ENCODE measurements at places on chromosomes 3 and 15. TPM values are rescaled to one million over a fixed set of nuclear protein-coding genes. Genes with fewer than 3 reads are reported as not detected.

The BFSP2 gene
- total RNA-seq: not detected

The SHF gene
- total RNA-seq: 10.7 TPM

The PDCD7 gene
- 29.5 TPM for total RNA-seq

The PPP1R14D gene
- total RNA-seq: not detected

The DGKG gene
- not detected for total RNA-seq

The RFTN1 gene
- total RNA-seq: 21.3 TPM

The MYNN gene
- total RNA-seq: 25.7 TPM

The KNG1 gene
- total RNA-seq: not detected

The CCNL1 gene
- 87.5 TPM for total RNA-seq

The SPATA16 gene
- total RNA-seq: not detected

DNA sequence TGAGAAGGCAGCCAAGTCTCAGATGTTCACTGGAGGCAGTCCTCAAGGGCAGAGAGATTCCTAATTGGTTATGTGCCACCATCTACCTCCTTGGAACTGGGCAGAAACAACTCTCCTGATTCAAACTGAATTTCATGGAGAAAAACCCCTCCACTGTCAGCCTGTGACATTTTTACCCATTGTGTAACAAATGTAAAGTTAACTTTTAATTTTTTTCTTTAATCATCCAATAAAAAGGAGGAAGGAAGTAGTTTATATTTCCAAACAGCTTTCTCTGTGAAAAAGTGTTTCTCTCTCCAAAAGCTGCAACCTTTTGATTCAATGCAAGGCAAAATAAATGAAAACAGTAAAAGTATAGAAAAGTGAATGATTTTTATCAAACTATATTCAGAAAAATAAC, 510 bp upstream of the COLQ start:
- no peak for DNase-seq

DNA sequence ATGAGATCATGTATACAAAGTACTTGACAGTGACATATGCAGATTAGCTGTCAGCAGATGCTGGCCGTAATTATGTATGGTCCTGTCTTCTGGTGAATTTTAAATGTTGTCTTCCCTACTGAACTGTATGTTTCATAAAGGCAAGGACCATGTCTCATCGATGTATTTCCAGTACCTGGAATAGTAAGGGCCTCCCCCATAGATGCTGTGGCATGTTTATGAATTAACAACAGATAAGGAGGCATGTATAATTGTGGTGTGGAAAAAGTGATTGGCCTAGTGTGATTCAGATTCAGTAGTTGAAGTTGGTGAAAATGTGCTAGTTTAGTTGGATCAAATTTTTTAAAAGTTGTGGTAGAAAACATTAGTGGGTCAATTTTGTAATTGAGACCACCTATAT, 202.7 kb upstream of the SLC2A2 start:
- DNase-seq: no peak

DNA sequence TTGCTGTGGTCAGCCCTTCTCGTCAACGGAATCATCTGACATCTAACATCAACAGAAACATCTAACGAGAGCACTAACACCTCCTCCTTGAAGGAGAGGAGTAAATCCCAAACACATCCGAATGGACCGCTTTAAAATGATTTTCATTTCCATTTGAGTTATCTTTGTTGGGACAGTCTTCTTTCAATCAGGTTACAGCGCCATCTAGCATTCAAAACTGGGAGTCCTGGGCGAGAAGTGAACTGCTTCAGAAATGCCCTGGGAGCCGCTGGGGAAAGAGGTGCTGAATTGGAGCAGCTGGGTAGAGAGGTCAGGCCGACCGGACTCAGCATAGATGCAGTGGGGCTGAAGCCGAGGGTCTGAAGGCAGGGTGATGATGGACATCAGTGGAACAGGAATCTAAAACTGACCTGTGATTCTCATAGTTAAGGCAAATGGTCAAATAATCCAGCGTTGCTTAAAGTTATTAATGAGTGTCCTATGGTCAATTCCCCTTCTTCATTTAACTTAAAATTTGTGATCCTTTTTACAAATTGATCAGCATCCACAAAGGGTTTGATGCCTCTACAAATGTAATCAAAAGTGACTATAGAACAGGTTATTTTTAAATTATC, 170.0 kb upstream of the NDN start:
- peak; percentile 7 for DNase-seq

GRCh38 chr3:13717222-13717895, 162.5 kb downstream of the WNT7A start:
- DNase-seq: no peak

- no peak for DNase-seq
Measured at GRCh38 chr15:55151631-55152030, 45.1 kb downstream of the RSL24D1 start.

- DNase-seq: no peak
Measured at GRCh38 chr3:195845483-195845882, 33.8 kb upstream of the MUC4 start.

DNA sequence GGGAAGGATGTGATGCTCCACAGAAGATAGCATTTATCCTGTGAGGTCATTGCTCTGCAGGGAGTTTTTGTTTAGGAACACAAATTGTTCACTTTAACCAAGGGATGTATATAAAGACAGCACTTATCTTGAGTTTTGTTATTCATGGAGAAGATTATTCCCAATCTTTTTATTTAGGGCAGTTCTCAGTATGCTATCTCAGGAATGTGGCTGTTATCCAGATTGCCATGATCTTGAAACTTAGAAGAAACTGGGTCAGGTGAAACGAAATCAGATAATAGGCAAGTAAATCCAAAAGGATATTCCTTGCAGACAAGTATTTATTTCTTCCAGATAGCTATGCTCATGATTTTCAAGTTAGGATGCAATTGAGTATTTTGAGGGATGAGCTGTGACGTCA, 19.3 kb upstream of the TMEM42 start:
- peak; percentile 62 for DNase-seq

- DNase-seq: no peak
Measured at GRCh38 chr3:32596282-32596908, 25.7 kb upstream of the DYNC1LI1 start.

DNA sequence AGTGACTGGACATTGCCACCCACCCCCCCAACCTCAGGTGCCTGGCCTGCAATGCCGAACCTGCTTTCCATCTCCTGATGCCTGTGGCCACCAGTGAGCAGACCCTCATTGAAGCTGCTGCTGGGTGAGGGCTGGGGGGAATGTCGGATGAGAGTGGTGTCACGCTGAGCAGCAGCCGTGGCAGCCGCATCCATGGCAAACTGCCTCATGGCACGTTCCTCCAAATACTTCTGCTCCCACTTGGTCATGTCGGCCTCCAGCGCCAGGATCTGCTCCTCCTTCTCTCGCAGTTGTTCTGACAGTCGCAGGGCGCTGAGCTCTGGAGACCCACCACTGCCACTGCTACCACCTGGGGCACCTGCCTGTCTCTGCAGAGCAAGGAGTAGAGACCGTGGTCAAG, 14.2 kb downstream of the AMOTL2 start:
- DNase-seq: no peak

DNA sequence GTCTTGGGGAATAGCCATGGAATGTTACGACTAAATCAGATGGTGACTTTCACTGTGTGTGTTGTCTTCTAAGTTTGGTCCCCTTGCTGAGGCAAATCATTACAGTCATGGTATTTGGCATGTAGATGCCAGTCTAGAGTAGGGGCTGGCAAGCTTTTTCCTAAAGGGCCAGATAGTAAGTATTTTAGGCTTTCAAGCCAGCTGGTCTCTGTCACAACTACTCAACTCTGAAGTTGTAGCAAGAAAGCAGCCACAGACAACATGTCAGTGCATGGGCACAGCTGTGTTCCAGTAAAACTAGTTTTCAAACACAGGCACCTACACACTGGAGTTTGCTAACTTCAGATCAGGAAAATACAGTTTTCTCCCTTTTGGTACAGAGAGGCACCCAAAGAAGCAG, 39.3 kb downstream of the CCR3 start:
- no peak for DNase-seq

GRCh38 chr15:40421246-40422157, 15.9 kb downstream of the IVD start:
- DNase-seq: peak; percentile 78

DNA sequence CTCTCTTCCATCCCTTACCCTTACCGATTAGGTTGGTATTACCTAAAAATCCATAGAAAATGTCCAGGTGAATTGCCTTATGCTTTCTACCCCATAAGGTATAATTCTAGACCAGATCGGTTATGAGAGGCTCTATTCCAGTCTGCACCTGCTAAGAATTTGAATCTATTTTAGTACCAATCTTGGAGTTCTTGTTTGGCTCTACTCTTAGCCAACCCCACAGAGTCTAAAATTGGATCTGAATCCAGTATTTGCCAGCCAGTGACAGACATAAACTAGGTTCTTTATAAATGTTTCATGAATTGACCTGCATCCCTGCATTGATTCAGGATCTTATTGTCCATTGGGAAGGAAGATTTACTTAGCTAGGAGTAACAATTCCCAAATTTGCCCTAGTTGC, 6.5 kb downstream of the KLHL24 start:
- DNase-seq: no peak

- no peak for DNase-seq
Measured at GRCh38 chr15:91135201-91136130, 35.4 kb downstream of the SV2B start.

GRCh38 chr3:122343654-122344053, 18.6 kb downstream of the CSTA start:
- DNase-seq: no peak

- no peak for DNase-seq
Measured at GRCh38 chr15:79197285-79197684, 85.2 kb upstream of the ANKRD34C start.

DNA sequence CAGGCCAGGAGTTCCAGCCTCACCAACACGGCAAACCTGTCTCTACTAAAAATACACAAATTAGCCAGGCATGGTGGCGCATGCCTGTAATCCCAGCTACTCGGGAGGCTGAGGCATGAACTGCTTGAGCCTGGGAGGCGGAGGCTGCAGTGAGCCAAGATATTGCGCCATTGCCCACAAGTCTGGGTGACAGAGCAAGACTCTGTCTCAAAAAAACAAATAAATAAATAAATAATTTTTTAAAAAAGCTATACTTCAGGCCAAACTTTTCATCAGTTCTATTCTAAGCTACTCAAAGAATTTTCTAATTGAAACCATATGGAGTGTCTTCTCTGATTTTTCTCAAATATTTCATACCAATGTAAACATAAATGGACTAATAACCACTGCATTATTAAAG, 43.5 kb downstream of the PHC3 start:
- DNase-seq: no peak

DNA sequence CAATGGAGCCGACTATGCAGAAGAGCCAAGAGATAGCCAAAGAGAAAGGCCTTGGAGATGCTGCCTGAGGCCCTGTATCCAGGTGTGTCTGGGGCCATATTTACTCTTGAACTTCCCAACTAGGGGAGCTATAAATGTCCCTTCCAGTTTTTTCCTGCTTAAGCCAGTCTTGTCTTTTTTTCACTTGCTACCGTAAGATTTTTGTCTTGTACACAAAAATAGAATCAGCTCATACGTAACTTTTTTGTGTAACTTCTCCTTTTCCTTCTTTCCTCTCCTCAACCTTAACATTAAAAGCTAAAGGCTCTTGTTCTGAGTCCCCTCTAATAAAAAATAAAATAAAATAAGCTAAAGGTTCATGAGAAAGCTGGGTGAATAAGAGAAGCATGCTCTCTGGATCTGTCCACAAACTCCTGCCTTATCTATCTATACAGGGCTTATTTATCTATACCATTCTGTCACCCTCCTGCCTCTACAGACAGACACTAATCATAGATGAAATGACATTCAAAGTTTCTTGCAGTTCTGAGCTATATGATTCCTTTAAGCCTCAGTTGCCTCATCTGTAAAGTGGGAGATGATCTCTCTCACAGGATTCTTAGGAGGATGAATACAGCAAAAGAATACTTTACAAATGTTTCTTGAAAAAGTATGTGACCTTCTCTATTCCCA, 4.6 kb downstream of the SUMF1 start:
- no peak for DNase-seq

DNA sequence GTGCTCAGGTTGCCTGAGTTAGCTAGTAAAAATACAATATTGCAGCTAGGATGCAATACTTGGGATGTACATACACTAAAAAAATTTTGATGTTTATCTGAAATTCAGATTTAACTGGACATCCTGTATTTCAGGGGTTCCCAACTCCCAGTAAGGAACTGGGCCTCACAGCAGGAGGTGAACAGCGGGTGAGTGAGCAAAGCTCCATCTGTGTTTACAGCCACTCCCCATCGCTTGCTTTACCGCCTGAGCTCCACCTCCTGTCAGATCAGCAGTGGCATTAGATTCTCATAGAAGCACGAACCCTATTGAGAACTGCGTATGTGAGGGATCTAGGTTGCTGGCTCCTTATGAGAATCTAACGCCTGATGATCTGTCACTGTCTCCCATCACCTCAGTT, 285.1 kb upstream of the PROK2 start:
- no peak for DNase-seq

DNA sequence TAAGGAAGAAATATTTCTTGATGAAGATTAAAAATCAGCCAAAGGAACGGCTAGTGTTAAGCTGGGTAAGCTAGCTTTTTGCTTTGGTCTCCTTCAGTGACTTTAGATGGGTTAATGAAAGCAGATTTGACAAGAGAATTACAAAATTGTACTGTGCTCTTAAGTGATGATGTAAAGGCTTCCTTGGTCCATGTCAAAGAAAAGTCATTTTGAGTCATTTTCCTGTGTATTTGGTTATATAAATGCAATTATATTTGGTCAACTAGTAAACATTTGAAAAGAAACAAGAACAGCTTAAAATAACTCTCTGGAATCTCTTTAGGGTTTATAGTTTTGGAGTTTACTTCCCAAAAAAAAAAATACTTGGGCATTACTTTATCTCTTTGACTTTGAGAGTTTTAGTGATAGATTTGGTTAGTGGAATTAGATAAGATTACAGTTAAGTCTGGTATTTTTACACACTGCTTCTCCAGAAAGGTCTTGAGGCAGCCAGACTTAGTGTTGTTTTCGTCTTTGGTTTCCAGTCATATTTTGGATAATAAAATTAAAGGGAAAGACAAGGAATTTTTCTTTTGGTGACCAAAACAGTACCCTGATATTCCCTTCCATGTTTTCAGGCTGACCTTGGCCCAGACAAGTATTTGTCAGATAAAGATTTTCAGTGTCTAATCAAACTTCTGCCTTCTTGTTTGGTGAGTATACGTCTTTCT, 42.3 kb downstream of the PDHB start:
- DNase-seq: no peak

GRCh38 chr3:150433347-150433746, 25.2 kb downstream of the TSC22D2 start:
- no peak for DNase-seq

DNA sequence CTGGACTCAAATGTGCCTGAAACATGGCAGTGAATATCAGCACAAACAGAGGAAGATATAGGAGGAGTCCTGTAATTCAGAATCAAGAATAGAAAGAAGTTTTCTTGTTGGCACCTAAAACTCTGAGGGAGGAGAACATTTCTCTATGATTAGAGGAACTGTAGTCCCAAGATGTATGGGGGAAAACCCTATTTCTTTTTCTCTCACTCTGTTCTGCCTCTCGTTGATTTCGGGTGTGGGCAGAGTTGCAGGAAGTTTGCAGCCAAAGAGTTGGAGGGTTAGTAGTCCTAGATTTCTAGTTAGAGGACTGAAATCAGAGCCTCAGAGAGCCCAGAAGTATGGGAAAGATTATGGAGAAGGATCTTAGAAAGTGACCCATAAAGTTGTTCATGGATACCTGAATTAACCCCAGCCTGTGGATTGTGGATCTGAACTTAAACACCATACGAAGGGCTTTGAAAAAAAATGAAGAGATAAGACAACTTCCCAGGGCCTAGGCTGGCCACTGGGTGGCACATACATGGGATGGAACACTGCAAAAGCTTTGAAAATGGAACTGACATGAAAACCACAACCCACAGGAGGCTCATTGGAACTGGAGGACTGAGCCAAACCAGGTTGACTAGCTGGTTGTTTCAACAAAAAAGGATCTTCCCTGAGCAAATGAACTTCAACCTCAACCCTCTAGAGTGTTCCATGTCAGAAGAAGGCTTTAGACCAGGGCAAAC, 34.6 kb downstream of the FMN1 start:
- DNase-seq: no peak

Data from G401 (cell line).